ENCODE measurements at places on chromosomes 2 and 18.

GRCh38 chr18:79530821-79531220 is 135.1 kb downstream of the NFATC1 start:
- no peak for DNase-seq

- no peak for DNase-seq
Measured at GRCh38 chr2:152251811-152252210, 76.2 kb upstream of the STAM2 start.

GRCh38 chr18:63016270-63016669 is 300.9 kb downstream of the PHLPP1 start:
- DNase-seq = peak; percentile 28

- DNase-seq = no peak
Measured at GRCh38 chr2:121910139-121910538, 154.7 kb downstream of the TSN start.

DNA sequence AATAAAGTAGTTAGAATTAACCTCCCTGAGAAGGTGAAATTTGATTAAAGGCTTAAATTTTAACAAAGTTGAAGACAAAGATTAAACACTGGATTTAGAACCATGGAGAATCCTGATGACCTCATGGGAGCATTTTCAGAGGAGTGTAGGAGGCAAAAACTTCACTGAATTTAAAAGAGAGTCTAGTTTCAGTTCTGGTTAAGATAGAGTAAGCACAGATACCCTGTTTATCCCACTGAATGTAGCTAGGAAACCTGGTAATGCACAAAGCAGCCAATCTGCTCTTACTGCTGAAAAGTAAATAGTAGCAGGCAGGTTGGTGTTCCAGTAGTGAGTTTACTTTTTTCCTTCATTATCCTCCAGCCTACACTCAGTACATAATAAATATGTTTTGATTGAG is 654.9 kb upstream of the SYT4 start:
- DNase-seq = no peak

GRCh38 chr2:237995036-237995435 is 28.2 kb downstream of the UBE2F start:
- no peak for DNase-seq

- DNase-seq = no peak
Measured at GRCh38 chr18:2971741-2972552, 41.0 kb downstream of the LPIN2 start.

DNA sequence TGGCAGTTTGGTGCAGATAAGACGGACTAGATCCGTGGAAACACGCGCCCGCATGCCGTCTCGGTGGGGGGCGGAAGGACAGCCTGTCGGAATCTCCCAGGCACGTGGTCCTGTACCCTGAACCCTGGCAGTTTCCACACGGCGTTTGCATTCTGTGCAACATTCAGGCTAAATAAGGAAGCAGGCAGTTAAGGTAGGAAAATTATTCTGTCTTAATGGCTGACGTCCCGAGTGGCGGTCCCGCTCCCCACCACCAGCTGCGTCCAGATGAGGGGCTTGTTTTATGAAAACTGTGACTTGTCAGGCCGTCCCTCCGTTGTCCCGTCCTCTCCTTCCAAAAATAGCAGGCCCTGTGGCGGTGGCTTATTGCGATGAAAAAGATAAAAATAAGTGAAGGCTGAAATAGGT is 120.2 kb downstream of the NFATC1 start:
- no peak for DNase-seq

- DNase-seq = no peak
Measured at GRCh38 chr18:9017905-9018227, 84.6 kb upstream of the NDUFV2 start.

GRCh38 chr18:376311-376710 is 108.5 kb upstream of the THOC1 start:
- no peak for DNase-seq

DNA sequence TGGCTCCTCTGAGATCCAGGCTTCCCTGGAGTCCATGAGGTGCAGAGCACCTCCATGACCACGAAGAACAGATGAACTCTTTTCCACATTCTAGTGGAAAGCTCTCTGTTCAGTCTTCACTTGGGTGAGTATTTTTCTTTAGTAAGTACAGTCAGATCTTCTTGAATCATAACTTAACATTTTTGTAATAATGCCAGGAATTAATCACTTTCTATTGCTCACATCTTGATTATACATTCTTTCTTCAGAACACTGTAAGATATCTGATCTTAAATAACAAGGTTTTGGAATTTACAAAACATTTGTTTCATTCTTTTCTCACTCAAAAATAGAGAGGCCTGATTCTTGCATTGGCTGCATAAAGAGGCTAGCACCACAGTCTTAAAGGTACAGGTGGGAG is 45.4 kb upstream of the RND3 start:
- no peak for DNase-seq

DNA sequence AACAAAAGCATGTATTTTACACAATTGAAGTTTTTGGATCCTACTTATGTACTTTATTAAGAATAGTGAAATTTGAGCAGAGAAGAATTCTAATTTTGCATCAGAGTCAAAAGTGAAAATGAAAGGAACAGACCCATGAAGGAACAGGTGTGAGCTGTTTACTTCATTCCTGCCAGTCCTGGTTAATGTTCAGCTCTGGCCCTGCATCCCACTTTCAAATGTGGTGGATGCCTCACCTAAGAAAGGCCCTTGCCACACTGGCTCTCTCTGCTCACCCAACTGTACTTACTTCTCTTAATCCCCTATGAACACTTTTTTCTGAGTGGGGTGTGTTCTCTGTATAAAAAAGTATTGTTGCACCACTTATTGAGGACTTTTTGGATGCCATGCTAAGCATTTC is 22.2 kb downstream of the FAM110C start:
- no peak for DNase-seq

DNA sequence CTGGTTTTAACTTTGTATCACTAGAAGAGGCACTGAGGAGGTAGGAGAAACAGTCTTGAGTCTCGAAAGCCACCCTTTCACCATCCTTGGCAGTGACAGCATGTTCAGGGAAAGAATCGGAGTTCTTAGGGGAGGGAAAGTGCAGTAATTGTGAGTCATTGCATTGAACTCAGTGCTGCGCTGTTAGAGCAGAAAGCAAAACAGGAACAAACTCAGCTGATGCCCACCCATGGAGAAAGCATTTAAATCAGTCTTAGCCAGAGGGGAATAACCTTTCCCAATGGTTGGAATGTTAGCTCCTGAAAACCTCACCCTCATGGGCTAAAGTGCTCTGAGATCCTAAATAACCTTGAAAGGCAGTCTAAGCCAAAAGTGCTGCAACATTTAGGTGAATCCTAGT is 845.6 kb upstream of the CNTNAP5 start:
- DNase-seq = no peak

DNA sequence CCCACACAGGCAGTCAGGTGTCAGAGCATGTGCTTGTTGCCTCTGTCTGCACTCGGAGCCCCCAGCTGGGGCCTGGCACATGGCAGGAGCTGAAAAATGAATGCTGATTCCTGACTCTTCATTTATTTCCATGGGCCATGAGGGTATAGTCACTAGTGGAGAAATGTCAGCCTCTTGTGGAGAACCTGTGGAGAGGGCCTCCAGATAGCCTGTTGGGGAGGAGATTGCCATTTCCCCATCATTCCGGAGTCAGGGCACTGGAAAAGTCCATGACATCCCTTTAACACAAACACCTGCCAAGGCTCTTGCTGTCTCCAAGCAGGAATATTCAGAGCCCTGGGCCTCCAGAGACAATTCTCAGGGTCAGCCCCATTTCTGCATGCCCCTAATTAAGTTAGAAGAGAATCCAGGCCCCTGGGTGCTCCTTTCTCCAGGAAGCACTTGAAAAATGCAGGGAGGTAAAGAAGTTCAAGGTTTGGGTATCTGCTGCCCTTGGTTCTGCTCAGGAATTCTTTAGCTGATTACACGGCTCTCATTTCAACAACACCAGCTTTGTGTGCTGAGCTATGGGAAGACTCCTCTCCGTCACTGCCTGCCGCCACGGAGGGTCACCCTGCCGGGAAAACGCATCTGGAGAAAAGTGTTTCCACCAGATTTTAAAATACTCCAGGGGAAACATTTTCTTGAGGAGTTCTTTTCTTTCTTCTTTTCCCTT is 311.3 kb downstream of the MYCN start:
- DNase-seq = no peak

DNA sequence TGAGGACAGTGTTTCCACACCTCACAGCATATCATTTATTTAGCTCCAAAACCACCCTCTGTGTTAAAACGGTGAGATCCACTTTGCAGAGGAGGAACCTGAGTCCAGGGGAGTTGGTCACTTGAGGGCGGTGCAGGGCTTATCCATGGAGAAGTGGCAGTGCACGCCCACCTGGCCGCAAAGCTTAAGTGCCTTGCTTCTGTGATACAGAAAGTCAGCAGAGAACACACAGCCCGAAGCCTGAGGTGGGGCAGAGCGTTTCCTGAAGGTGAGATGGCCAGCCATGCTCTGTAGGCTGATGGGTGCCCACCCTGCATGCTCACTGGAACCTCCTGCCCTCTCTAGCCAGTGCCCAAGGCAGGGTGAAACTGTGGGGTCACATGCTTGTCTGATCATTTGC is 87.3 kb downstream of the SH3RF3 start:
- DNase-seq = no peak

GRCh38 chr2:55771612-55772011 is 78.0 kb upstream of the PNPT1 start:
- DNase-seq = no peak

- peak; percentile 7 for DNase-seq
Measured at GRCh38 chr2:165238295-165238694, 919 bp upstream of the SCN2A start.

DNA sequence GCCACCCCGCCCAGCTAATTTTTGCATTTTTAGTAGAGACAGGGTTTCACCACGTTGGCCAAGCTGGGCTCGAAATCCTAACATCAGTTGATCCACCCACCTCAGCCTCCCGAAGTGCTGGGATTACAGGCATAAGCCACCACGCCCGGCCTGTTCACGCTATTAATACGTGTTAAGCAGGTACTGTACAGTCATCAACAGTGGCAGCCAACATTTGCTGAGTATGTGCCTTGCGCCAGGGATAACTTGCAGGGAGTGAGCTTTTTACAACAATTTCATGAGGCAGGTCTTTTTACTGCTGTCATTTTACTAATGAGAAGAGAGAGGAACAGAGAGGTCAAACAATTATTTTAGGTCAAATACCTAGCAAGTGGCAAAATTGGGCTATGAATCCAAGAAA is 115.2 kb downstream of the AP1S3 start:
- no peak for DNase-seq

GRCh38 chr2:205267323-205267722 is 415.0 kb upstream of the NRP2 start:
- no peak for DNase-seq

DNA sequence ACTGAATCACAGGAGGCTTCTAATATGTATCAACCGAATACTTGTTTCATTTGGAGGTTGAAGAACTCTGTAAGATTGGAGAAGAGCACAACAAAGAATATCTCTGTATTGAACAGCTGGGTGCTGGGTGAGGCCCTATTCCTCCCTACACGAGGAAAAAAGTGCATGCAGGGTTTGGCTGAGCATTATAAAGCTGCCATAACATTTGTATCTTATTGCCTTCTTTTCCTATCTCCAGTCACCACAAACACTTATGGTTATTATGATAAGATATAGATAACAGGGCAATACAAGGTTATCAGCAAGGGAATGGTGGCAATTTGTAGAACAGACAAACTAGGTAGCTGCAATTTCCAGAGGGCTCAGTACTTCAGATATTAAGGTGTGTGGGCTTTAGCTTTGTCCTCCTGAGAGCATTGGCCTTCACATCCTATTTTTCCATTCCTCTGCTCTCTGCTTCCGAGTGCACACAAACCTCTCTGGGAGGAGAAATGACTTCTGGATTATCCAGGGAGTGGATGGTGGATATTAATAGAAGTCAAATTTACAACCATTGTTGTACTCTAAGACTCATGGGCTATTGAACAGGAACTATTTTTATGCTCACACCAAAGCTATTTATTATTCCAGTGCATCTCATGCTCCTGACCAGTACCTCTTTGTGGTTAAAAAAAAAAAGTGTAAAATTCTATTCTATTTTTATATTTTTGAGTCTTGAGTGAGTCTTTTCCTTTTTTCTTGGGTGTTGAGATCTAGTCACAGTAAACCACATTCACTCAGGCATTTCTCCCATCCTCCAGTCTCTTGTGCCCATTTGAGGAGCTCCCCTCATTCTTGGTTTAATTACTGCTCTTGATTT is 248.4 kb downstream of the ETAA1 start:
- DNase-seq = no peak

GRCh38 chr18:50187659-50188058 is 7.3 kb downstream of the MYO5B start:
- no peak for DNase-seq

DNA sequence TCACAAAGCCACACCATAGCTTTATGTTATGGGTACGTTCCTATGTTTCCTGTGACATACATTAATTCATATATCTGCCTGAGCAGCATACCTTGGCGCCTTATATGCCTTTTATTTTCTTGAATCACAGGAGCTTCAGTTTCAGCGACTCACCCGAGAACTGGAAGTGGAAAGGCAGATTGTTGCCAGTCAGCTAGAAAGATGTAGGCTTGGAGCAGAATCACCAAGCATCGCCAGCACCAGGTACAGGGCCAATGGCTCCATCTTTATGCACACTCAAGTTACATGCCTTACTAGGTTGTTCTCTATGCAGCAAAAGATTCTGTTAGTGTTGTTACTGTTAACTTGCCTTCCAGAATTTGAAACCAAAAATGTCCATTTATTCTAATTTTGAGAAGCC is 120.4 kb downstream of the PKP4 start:
- DNase-seq = no peak

GRCh38 chr2:128501006-128501690 is 182.5 kb upstream of the HS6ST1 start:
- DNase-seq = no peak

DNA sequence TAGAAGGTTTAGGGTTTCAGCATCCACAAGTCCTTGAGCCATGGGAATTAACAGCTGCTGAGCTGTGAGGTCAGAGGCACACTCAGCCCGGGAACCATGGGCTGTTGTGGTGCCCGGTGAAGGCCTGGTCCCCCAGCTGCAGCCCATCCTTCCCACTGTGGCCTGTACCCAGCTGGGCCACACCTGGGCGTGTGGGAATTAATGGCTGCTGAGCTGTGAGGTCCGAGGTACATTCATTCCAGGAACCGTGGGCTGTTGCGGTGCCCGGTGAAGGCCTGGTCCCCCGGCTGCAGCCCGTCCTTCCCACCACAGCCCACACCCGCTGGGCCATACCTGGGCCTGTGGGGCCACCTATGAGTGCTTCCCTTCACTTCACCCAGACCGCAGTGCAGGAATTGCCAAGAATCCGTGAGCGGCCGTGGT is 25.2 kb downstream of the TMEM18 start:
- no peak for DNase-seq

Measured in left renal cortex interstitium (tissue), 4 donors.